ENCODE measurements at places on chromosomes 1 and 21. TPM values are rescaled to one million over a fixed set of nuclear protein-coding genes. Genes with fewer than 3 reads are reported as not detected.

DNA sequence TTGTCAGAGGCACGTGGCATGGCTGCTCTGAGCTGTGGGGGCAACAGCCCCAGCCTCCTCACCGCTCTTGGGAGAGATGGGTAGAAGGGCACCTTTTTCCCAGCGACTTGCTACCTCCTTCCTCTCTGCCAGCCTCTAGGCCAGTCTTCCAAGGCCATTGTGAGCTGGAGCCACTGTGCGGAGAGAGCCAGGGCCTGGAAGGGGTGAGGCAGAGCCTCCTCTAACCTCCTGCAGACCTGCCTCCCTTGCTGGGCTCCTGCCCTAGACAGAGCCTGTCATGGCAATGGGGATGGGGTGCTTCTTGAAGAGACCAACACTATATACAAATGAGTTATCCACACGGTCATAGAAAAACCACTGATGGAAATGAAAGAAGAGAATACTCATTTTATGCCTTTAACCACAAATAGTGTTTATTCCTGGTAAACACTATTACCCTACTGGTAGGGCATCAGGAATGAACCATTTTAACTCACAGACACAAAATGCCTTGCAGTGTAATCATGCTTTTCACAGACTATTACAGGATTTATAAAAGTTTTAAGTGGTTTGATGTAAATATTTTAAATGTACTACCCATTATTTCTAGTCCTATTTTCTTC, 5.0 kb upstream of the IGFN1 start:
- ATAC-seq: no peak

Gene CASZ1
- 22.8 TPM for total RNA-seq

GRCh38 chr21:27764056-27764455, 797.2 kb upstream of the ADAMTS5 start:
- no peak for ATAC-seq

DNA sequence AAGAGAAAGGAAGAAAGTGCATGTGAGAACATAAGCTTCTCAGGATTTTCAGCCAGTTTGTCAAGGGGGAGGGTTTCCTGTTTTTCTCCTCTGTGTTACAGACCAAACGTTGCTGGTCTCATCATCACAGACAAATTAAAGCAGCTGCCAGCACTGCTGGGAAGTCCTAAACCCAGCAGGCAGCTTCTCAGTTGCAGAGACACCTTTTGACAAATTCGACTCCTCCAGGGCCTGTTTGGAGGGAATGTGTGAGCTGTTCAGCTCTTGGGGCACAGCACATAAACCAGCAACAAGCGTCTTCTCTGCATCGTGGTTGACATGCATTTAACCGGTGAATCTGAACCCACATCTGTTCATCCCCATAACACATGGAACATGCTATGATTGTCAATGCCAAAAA, 454.6 kb upstream of the RUNX1 start:
- no peak for ATAC-seq

DNA sequence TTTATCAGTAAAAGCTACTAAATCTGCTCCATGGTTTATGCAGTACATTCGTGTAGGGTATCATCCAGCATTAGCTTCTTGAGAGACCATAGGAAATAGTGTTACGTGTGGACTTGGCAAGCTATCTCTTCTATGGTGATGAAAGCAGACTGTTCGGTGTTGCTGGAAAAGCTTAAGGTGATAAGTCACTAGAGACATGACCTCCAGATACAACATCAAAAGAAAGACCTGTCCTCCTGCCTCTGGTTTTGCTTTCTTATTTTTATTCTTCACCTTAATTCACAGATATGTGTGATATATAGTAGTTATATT, 53.5 kb upstream of the S1PR1 start:
- ATAC-seq: no peak

Gene THBS3
- total RNA-seq: 14.5 TPM

GRCh38 chr1:6137758-6138157, 42.4 kb downstream of the CHD5 start:
- no peak for ATAC-seq

DNA sequence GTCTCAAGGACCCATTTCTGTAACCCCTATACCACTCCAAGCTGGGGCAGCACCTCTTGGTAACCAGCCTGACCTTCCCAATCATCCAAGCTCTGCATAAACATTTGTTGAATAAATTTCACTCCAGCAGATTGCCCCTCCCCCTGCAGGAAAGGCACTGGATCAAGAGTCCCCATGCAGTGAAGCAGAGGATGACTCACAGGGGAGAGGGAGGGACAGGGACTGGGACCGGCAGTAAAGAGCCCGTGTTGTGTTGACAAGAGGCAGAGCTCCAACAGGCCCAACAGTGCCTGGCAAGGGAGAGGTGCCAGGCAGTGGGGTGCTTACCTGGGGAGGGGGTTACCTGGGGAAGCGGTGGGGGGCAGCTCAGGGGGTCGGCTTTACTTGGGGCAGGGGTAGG, 32.3 kb downstream of the SLC9A1 start:
- ATAC-seq: peak; percentile 89

Gene SPRR4
- not detected for total RNA-seq

Gene LCE2A
- not detected for total RNA-seq

Gene TDRD10
- 0.44 TPM for total RNA-seq

Gene HES2
- total RNA-seq: 47.3 TPM

- ATAC-seq: no peak
These were observed 50.9 kb upstream of the PTGS2 start for GRCh38 chr1:186730951-186731729.

GRCh38 chr1:118963456-118964430, 24.4 kb downstream of the TBX15 start:
- peak; percentile 52 for ATAC-seq

- no peak for ATAC-seq
These were observed 2.1 kb upstream of the WASF2 start for GRCh38 chr1:27491748-27492700.

Gene TMCC2
- 1.00 TPM for total RNA-seq

Gene DBT
- 12.7 TPM for total RNA-seq

DNA sequence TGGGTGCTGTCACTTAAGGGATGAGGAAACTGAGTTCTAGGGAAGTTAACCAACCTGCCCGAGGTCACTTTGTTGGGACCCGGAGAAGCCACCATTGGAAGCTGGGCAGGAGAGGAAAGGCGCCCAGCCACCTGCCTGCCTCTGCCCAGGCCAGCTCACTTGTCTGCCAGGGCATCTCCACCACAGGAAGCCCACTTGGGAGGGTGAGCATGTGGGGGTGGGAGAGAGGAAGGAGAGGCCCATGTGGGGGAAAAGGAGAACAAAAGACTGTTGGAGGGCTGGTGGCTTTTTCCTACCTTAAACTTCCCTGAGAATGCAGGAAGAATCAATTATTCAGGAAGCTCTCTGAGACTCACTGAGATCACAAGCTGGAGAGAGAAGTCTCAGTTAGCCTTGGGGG, 43.8 kb upstream of the SELENON start:
- ATAC-seq: no peak

DNA sequence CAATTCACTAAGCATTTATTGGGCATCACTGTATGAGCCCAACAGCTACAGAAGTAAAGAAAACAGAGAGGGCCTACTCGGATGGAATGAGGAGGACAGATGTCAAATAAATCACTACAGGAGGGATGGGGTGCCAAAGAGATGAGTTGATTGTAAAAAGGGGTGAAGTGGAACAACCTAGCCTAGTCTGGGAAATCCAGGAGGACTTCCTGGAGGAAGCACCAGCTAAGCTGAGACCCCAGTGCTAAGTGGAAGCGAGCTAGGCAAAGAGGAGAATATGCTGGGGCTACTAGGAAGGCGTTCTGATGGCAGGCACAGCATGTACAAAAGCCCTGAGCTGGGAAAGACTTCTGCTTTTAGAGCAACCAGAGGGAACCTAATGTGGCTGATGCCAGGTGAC, 42.1 kb downstream of the TAS1R2 start:
- no peak for ATAC-seq

DNA sequence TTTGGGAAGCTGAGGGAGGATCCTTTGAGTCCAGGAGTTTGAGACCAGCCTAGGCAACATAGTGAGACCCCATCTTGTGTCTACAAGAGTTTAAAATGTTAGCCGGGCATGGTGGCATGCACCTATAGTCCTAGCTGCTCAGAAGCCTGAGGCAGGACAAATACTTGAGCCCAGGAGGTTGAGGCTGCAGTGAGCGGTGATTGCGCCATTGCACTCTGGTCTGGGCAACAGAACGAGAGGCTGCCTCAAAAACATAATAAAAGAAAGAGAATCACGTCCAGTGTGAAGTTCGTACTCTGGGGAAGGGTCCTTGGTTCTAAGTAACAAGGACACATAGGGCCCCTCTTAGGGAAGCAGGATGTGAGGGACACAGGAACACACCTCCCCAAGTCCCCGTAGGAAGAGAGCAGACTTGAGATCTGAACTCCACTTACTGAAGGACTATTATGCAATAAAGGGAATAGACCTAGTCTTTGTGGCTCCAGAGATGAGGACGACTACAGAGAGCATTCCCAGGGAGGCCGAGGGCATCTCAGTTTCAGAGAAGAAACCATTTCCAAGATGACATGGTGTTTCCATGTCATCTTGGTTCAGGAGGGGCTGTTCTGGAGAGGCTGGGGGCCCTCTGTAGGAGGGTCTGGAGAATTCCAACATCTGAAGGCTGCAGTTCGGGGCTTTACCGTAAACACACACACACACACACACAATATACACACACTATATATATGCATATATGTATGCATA, 10.8 kb upstream of the ENO1 start:
- ATAC-seq: peak; percentile 16

- peak; percentile 24 for ATAC-seq
These were observed 14.0 kb downstream of the SESN2 start for GRCh38 chr1:28273216-28273860.

DNA sequence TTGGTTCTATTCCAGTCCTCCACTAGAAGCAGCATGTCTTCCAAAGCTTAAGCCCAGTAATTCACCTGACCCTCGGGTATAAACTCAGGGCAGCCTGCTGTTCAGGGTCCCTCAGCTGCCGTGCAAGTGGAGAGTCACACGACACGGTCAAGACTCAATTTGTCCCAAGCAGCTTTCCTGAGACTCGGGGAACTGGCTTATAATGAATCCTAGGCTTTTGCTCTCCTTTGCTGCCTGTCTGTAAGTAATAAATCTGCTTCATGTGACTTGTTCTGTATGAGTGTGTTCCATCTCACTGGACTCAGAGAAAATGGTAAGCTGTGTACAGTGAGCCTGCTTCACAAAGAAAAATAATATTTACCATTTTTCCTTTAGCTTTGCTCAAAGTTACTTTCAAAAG, 119.8 kb downstream of the CYYR1 start:
- no peak for ATAC-seq

DNA sequence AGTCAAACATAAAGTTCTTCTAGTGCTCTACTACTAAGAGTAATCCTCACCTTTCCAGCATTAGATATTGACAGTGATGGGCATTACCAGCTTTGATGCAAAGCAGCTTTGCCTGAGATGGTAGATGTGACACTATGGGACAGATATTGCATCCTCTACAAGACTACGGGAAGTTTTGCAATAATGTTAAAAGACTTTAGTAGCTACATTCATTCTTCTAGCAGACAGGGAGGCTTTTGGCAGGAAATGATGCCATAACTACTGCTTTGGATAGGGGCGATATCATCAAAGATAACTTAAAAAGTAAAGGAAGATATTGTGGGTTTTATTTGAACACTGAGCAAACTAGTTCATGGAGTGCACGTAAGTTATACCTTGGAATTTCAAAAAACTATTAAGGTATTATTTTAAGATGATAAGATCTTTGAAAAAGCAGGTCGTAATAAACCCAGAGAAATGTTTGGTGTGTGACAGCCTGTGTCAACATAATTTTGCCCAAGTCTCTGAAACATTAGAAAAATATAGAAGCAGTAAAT, 368.3 kb upstream of the TMPRSS15 start:
- no peak for ATAC-seq

Gene CRYBG2
- total RNA-seq: 111 TPM

DNA sequence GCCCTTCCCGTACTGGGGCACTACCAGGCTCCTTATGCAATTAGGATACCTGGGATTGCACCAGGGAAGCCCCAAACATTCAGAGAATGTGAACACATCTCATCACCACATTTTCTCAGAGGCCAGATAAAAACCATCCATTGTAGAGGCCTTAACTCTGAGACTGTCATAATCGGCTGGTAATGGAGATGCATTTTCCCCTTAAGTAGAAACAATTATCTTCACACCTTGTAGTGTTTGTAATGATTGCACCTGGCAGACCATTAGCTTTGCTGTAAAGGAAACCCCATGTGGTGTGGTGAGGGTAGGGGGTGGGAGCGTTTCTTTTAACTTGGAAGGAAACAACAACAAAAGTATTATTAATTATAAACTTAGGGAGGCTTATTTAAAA, 90.0 kb upstream of the TLR5 start:
- ATAC-seq: no peak

GRCh38 chr1:114458237-114458777, 52.7 kb downstream of the TRIM33 start:
- ATAC-seq: peak; percentile 59

DNA sequence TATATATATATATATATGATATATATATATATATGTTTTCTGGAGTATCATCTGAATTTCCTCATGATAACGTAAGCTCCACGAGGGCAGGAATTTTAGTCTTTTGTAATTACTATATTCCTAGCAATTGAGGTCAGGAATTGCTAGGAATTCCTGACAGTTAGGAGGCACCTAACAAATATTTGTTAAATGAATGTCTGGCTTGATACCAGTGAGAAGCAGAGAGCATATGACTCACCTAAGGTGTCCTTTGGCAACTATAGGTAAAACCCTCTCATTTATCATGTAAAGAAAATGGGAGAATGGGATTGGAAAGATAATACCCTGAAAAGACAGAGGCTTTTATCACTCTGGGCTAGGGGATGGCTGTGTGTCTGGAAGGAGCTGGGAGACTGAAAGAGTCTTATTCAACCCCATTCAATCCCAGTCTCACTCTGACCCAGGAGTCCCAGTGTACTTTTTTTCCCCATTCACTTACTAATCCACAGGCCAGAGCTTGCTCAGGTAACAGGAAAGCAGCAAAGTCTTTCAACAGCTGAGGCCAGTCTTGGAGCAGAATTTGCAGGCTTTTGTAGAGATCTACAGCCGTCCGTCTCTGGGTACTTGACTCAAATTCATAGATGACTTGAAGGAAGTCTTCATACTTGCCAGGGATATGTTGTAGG, 71.2 kb downstream of the DAP3 start:
- peak; percentile 42 for ATAC-seq

Gene CELA3A
- not detected for total RNA-seq

Measured in esophagus mucosa (tissue), 1 donor.